SK-N-DZ (cell line): ENCODE measurements at places on chromosomes 4 and X.

- DNase-seq = no peak
Observed at GRCh38 chrX:154059729-154060245, 37.7 kb downstream of the MECP2 start.

GRCh38 chr4:1336088-1336491 is 10.9 kb upstream of the UVSSA start:
- no peak for DNase-seq

- DNase-seq = no peak
Observed at GRCh38 chr4:186200516-186200915, 9.1 kb downstream of the CYP4V2 start.

GRCh38 chr4:110544594-110544993 is 68.6 kb downstream of the ENPEP start:
- DNase-seq = no peak
